SHP77 treated with DMSO at 0.1 percent for 48 hours (cell line): ENCODE measurements at places on chromosomes 3 and 15.

- DNase-seq = peak; percentile 23
Measured at GRCh38 chr15:74228723-74229081, 7.4 kb upstream of the CCDC33 start.

- no peak for DNase-seq
Measured at GRCh38 chr3:157174290-157174648, 14.3 kb upstream of the CCNL1 start.

- DNase-seq = no peak
Measured at GRCh38 chr15:66881173-66881905, 179.3 kb downstream of the SMAD6 start.

GRCh38 chr3:160183345-160184076 is 41.7 kb upstream of the C3orf80 start:
- no peak for DNase-seq

- DNase-seq = no peak
Measured at GRCh38 chr15:82788496-82788895, 17.4 kb downstream of the FSD2 start.

- DNase-seq = no peak
Measured at GRCh38 chr3:161212906-161213305, 8.2 kb upstream of the NMD3 start.

DNA sequence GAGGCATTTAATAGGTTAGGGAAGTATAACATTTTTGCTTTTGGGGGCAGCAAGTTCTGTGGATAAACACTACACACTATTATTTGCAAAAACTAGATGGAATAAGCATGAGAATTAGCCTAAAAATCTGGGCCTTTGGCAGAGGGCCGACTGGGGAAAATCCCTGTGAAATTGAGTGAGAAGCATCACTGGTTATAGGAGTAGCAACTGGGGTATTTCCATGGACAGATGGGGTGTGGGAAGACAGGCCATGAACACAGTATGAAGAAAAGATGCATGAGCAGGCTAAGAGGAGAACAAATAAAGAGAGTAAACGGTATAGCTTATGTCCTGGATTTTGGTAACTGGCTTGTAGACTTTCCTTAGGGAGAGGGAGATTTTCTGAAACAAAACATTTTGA is 32.9 kb upstream of the CSPG5 start:
- DNase-seq = no peak

- no peak for DNase-seq
Measured at GRCh38 chr3:180764481-180764880, 85.2 kb upstream of the CCDC39 start.

DNA sequence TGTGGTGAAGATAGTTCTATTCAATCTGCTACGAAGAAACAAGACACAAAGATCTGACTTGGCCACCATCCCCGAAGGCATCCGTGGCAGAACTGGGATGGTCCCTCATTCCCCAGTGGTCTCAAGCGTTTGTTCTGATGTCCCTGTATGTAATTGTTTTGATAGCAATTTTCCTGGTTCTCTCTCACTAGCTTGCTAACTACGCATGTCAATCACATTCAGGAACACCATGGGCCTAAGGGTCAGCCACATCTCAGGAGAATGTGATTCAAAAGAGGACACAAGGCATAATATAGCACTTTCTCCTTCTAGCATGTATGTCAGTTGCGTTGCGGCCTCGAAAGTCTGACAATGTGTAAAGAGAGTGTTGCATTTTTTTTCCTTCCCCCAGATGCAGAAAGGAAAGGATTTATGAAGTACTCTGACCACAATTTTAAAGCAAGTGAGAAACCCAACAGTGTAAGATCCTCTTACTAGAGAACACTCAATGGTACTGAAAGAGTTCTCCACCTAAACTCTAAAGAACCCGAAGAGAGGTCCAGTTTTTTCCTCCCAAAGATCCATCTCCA is 32.0 kb upstream of the TCF12 start:
- no peak for DNase-seq
